ENCODE measurements at places on chromosomes 7 and 10.

- no peak for DNase-seq
These were observed 26.9 kb downstream of the NOD1 start for GRCh38 chr7:30451539-30452279.

DNA sequence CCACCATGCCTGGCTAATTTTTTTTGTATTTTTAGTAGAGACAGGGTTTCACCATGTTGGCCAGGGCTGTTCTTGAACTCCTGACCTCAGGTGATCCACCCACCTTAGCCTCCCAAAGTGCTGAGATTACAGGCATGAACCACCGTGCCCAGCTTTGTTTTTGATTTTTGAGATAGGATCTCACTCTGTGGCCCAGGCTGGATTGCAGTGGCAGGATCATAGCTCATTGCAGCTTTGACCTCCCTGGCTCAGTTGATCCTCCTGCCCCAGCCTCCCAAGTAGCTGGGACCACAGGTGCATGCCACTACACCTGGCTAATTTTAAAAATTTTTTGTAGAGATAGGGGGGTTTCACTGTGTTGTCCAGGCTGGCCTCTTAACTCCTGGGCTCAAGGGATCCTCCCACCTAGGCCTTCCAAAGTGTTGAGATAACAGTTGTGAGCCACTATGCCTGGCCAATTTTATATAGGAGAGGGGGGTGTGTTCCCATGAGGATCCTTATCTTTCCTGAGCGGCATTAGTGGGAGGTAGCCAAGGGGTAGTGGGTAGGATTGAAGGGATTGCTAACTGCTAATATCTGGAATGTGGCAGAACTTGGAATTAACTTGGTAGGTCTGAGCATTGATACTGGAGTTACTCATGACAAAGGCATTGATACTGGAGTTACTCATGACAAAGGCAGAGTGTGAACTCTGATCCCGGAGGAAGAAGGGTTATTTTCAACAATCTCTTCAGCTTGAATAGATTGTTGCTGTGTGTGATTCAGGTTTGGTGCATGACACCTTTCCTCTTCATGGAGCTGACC, 1.0 kb upstream of the NOLC1 start:
- DNase-seq, result no peak

DNA sequence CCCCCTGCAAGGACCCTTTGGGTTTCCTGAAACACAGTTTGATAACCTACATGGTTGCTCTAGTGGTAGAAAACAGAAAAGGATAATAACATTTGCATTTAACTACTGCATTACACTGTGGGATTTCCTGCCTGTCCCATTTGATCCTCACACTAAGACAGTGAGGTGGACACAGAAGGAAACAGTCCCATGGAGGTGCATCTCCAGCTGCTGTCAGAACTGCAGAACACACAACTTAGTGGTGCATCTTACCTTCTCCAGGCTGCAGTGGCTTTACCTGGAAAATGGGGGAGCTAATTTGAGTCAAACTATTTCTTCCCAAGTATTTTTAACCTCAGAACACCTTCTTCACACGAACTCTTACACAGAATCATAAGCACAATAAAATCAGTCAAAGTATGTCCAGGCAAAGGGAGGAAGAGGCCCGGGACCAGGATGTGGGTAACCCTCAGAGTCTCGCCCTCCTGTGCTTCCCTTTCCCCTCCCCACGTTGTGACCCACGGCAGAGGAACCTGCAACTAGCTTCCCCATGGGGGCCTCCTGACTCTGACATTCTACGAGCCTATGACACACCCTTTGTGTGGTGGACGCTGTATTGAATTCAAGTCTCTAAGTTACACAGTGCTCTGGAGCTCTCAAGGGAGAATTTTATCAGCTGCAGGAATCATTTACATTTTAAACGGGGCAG, 33.7 kb downstream of the SCRN1 start:
- DNase-seq, result peak; percentile 61

- DNase-seq, result no peak
These were observed 14.7 kb upstream of the LMBR1 start for GRCh38 chr7:156907656-156908055.

DNA sequence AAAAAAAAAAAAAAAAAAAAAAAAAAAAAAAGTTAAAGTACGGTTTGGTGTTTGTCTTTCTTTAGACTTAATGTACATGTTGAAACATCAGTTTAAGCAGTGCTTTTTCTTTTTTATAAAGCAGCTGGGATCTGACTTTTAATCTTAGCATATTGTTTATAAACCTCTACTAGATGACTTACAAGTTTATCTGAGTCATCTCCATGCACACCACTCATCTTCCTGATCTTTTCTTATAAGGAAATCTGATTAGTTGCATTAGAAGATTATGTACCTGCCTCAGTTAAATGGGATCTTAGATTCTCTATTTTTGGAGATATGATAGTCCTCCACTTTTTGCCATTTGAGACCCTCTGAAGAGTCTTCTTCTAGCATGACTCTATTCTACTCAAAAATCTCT, 391.9 kb upstream of the LRGUK start:
- DNase-seq, result no peak

DNA sequence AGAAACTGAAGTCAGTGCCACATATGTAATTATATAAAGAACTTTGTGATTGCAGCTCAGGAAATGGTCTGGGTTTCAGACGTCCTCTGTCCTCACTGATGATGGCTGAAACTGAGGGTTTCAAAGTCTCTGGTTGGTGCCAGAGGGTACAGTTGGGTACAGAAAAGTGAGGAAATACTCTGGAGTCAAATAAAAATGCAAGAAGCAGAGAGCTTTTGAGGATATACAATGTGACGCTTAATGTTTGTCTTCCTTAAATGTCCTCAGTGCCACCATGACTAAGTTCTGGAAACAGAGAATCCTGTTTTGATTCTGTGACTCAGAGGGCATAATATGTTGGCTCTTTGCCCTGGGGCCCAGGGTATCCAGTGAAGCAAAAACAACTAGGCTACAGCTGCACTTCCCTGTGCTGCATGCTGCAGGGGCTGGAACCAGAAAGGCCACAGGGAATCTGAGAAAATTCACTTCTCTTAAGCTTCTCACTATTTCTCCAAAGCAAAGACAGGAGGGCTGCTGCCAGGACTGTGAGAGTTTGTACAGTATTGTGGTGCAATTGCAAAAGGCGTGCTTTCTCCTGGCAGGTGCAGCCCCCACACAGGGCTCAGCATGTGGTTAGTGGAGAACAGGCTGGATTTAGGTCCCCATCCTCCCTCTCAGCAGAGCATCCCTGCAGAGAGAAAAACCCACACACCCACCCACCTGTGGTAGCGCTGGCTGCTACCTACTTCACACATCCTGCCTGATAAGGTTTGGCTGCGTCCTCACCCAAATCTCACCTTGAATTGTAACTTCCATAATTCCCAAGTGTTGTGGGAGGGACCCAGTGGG, 169.5 kb upstream of the SVIL start:
- DNase-seq, result no peak

GRCh38 chr7:69596723-69597277, 1.5 kb upstream of the AUTS2 start:
- DNase-seq, result no peak

DNA sequence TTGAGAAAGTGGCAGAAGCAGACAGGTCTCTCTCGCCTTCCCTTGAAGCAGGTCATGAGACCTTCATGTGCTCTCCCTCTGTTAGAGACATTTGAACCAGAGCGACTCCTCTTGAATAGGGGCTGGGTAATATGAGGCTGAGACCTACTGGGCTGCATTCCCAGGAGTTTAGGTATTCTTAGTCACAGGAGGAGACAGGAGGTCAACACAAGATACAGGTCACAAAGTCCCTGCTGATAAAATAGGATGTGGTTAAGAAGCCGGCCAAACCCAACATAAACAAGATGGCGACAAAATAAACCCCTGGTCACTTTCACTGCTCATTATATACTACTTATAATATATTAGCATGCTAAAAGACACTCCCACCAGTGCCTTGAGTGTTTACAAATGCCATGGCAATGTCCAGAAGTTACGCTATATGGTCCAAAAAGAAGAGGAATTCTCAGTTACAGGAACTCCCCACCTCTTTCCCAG, 43.5 kb upstream of the MSRB2 start:
- no peak for DNase-seq

- DNase-seq, result no peak
These were observed 1.7 kb upstream of the SUMF2 start for GRCh38 chr7:56062382-56062781.

DNA sequence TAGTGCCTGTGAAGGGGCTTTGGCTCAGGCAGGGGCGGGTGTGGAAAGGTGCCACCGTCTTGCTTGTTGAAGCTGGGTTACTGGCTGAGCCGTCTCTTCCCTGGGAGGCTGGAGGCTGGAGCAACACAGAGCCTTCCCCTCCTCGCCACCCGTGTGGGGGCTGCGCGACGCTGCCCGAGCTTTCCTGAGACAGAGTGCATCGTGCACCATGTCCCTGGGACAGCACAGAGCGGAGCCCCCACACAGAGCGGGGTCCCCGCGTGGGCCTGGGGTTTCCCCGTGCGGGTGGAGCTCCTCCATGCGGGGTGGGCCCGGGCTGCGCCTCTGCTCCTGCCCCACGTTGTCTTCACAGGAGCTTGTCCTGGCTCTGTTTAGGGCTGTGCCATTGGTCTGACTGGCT, 69.9 kb downstream of the INPP5A start:
- DNase-seq, result no peak

GRCh38 chr10:84783386-84783785, 455.0 kb downstream of the CCSER2 start:
- no peak for DNase-seq
